Umbilical cord (tissue), 2 donors: ENCODE measurements at places on chromosomes 5 and 9.

GRCh38 chr5:53691014-53691413 is 130.6 kb downstream of the NDUFS4 start:
- no peak for DNase-seq

GRCh38 chr9:93071464-93071863 is 13.0 kb downstream of the SUSD3 start:
- no peak for DNase-seq

DNA sequence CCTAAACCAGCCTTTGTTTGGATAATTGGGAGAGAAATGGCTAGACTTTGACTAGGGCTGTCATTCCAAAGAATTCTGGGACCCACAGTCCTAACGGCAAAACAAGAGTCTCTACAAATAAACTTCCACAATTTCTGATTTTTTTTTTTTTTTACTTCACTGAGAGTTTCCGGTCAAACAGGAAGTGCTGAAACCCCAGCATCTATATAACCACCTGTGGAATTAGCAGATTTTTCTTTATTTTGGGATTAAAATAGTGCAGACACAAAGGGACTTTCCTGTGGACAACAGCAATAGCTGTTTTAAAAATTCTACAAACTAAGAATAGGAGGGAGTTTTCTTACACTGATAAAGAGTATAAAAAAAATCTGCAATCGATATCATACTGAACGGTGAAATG is 157.4 kb downstream of the ARSB start:
- no peak for DNase-seq

- DNase-seq: no peak
Measured at GRCh38 chr9:136622538-136622948, 40.2 kb upstream of the EGFL7 start.

- no peak for DNase-seq
Measured at GRCh38 chr9:88013035-88013434, 38.7 kb upstream of the CDK20 start.

GRCh38 chr9:37618817-37619216 is 26.4 kb upstream of the TOMM5 start:
- DNase-seq: peak; percentile 73

- DNase-seq: no peak
Measured at GRCh38 chr9:88951155-88951542, 40.1 kb upstream of the S1PR3 start.

DNA sequence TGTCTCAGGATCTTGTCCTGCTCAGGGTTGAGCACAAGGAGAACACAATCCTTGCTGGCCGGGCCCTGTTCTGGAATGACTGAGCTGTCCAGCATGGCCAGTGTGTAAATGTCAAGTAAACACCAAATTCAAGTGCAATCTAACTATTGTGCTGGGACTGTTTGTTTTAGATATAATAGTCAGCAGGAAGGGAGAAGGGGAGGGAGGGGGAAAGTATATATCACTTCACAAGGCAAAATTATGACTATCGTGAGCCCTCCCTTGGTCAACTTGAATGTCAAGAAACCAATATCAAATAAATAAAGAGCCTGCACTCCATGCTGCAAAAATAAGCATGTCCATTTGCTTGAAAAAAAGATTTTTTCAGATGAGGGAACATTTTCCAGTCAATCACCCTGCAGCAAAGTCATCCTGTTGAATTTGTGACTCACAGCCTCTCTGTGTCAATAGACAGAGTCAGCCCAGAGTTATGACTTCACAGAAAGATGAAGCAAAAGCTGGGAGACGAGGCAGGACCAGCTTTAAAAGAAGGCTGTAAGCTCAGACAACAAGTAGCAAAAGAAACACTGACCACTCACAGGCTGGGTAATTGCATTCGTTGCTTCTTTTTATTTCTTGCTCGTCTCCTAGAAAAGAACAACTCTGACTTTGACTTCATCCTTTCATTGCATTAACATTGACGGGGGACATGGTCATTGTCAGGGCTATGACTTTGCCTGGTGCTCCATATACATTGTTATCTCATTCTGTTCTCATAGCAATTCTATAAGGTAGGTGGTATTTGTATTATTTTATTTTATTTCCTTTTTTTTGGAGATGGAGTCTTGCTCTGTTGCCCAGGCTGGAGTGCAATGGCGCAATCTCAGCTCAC is 15.3 kb upstream of the KLF4 start:
- DNase-seq: peak; percentile 57

GRCh38 chr5:116154252-116154651 is 69.4 kb downstream of the COMMD10 start:
- DNase-seq: no peak

- DNase-seq: no peak
Measured at GRCh38 chr9:90188656-90189055, 454.0 kb downstream of the DIRAS2 start.
